ENCODE measurements at places on chromosomes 13 and 19.

DNA sequence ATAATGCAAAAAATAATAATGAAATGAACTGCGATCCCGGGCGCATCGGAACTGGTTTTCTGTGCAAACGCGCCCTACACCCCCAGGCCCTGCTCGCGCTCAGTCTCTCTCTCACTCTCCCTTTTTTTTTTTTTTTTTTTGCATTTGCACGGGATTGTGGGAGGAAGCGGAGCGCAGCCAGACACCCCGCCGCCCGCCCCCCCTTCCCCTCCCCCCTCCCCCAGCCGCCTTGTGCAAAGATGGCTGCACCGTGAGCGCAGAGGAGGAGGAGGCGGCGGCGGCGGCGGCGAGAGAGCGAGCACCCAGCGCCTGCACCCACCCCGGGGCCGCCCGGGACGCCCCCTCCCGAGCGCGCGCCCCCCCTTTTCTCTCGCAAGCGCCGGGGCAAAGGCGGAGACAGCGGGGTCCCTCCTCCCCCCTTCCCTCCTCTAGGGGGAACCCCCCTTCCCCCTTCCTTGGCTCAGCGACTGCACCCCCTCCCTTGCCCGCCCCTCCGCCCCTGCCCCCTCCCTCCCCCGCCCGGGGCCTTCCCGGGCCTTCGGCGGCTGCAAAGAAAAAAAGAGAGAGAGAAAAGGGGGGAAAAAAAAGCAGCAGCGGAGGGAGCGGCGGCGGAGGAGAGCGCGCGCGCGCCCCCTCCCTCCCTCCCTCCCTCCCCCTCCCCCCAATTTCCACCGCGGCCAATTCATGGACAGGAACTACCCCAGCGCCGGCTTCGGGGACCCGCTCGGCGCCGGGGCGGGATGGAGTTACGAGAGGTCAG is at the start of gene PRR12:
Gene PRR12 (plus strand): TSS at position 212 of the 760 bp plus-strand sequence. CDS start 473 bp downstream, at position 685.
- no peak for DNase-seq

- DNase-seq, result peak; percentile 53
Measured at GRCh38 chr19:5987077-5987818, 9.3 kb upstream of the RANBP3 start.

GRCh38 chr13:52130641-52131040 is 1.8 kb upstream of the NEK5 start:
- DNase-seq, result no peak

- DNase-seq, result no peak
Measured at GRCh38 chr13:30429721-30430694, 7.7 kb downstream of the UBE2L5 start.

DNA sequence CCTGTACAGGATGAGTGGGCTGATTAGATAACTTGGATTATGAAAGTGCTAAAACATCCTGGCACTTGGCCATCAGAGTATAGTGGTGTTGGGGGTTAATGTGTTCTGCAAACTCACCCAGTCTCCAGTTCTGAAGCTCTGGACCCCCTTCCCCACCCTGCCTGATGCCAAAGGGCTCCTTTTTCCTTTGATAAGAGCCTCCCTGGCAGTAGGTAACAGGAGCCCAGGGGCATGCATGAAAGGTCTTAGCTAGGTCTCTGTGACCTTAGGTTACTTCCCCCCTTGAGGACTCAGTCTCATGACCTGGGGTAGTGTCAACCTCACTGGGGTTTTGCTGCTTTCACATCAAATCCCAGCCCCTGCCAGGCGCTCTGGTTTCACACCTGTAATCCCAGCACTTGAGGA is 2.5 kb downstream of the RPS28 start:
- DNase-seq, result no peak

DNA sequence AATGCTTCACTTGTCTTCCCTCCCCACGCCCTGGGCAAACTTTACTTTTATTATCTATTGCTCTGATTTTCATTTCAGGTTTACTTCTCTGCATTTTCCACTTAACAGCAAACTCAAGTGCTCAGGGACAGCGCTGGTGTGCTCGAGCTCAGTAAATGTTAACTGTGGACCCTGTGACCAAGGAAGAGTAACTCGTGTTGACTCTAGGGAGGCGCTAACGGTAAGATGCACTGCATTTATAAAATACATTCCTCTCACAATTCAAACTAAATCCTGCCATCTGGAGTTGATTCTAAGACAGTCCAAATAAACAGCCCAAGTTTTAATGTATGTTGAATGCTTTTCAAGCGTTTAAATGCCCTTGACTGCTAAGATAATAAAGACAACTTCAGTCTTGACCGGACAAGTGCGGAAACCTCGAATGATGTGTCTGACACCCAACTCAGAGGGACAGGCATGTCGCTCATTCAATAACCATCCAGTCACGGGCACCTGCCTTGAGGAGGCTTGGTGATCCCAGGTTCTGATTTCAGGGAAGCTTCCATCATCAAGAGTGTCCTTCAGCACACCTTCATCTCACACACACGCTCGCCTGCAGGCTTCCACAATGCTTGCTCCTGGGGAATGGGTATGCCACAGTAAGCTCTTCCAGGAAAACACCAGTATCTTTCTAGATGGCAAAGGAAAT is 93.2 kb downstream of the STK24 start:
- no peak for DNase-seq

- no peak for DNase-seq
Measured at GRCh38 chr13:23516190-23516589, 54.0 kb upstream of the TNFRSF19 start.

GRCh38 chr19:32537580-32537979 is 43.4 kb upstream of the PDCD5 start:
- DNase-seq, result no peak

GRCh38 chr19:49775742-49776370 is 9.1 kb downstream of the AP2A1 start:
- DNase-seq, result no peak

DNA sequence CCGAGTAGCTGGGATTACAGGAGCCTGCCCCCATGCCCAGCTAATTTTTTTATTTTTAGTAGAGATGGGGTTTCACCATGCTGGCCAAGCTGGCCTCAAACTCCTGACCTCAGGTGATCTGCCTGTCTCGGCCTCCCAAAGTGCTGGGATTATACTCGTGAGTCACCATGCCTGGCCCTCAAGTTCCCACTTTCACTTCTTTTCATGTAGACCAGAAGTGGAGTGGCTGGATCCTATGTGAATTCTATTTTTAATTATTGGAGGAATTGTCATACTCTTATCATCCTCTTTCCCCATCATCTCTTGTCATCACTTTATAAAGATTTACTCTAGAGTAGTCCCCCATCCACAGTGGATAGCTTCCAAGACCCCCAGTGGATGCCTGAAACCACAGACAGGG is 12.8 kb upstream of the SIGLEC10 start:
- no peak for DNase-seq

GRCh38 chr13:69092615-69093322 is 1014.9 kb upstream of the ATXN8OS start:
- no peak for DNase-seq

DNA sequence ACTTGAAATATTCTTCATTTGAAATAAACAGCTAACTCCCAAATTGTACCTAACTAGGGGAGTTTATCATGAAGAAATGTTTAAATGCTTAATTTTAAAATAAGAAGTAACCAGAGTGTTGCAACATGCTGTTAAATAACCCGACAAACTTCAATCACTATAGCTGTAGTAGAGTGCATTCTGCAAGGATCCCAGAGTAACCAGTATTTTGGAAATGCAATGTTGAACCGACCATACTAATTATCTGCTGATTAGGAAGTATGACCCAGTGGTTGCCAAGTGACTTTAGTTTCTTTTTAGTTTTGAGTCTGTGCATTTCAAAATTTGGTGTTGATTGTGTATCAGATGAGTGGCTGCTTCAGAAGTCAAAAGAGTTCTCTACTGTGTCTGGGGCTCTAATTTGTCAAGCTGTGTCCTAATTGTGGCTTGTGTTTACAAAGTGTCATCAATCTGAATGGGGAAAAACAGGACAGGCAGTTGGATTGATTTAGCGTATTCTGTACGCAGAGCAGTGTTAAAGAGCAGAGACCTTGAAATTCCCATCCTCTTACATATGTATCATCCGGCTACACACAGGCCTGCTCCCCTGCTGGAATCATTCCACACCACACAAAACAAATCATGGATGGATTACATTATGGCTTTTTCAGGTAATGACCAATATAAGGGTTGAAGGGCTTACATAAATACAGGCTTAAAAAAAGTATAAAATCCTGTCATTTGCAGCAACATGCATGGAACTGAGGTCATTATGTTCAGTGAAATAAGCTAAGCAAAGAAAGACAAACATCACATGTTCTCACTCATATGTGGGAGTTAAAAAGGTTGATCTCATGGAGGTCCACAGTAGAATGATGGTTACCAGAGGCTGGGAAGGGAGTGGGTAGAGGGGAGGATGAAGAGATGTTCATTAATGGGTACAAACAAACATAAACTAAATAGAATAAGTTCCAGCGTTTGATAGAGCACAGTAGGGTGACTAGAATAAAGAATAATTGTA is 351.5 kb downstream of the KLF12 start:
- no peak for DNase-seq

DNA sequence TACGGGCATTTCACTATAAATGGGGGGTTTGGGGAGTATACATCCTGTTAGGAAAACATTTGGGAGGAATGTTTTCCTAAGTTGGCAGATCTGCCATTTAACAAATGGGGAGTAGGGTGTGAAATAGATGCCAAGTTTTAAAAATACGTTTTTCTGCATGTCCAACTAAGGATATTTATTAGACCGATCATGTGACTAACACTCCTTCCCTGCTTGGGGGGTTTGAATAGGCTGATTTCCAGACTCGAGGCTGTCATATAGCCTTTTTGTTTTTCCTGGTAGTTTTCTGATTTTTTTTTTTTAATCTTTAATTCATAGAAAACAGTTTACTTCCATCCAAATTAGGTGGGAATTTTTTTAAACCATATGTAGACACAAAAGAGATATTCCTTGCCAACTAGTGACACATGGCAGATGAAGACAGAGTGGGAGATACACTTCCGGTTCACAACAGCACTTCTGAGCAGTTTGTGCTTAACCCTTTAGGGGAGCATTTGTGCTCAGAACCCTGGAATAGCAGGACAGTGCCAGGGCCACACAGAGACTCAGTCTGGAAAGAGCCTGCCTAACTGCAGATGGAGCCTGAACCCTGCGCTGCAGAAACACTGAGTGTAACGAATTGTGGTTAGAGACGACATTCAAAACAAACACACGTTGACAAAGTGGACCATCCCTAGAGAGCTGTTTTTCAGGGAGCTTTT is 5.6 kb upstream of the GATAD2A start:
- DNase-seq, result no peak

DNA sequence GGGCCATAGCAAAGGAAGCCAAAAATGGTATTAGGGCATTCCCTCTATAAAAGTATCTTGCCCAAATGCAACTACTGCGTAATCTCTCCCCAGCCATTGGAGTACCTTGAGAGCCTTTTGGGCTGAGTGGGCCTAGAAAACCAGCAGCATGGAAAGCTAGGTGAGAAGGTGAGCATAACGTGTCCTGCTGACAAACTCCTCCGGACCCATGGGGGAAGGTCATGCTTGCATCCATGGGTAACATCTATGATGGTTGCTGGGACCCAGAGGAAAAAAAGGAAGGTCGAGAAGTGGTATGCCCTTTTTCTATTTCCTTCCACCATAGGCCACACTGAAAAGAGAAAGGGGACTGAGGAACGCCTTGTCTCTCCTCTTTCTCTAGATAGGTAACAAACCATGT is 57.4 kb downstream of the ZNF728 start:
- no peak for DNase-seq

GRCh38 chr19:591099-591958 is 1.6 kb downstream of the HCN2 start:
- DNase-seq, result no peak

- no peak for DNase-seq
Measured at GRCh38 chr19:18713550-18714117, 30.2 kb downstream of the CRTC1 start.

GRCh38 chr13:105805892-105806627 is 729.4 kb downstream of the EFNB2 start:
- DNase-seq, result no peak

DNA sequence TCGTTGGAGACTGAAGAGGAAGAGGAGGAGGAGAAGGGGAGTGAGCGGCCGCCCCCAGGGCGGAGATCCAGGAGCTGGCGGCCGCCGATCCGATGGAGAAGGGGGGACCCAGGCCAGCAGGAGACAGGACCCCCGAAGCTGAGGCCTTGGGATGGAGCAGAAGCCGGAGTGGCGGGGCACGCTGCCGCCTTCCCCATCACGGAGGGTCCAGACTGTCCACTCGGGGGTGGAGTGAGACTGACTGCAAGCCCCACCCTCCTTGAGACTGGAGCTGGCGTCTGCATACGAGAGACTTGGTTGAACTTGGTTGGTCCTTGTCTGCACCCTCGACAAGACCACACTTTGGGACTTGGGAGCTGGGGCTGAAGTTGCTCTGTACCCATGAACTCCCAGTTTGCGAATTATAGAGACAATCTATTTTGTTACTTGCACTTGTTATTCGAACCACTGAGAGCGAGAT is 1.8 kb downstream of the GADD45B start:
- no peak for DNase-seq

DNA sequence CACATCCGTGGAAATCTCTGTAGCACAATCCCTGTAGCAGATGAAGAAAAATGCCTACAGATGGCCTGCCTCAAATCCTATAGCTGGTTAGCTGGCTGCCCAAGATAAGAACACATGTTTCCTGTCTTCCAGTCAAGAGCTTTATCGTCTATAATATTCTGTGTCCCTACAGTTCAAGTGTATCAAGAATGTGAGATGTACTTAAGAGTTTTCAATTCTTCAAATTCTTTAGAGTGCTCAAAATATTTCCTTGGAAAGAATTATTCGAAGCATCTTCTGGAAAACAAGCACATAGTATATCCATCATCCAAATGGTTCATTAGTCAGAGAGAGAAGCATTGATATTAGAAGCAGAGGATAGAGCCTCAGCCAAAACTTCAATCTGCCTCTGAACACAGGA is 239.8 kb downstream of the COG6 start:
- DNase-seq, result no peak

- DNase-seq, result no peak
Measured at GRCh38 chr13:55937180-55937579, 1203.5 kb upstream of the PRR20A start.

GRCh38 chr13:27562457-27562856 is 57.9 kb downstream of the LNX2 start:
- DNase-seq, result no peak

- DNase-seq, result no peak
Measured at GRCh38 chr13:113759525-113760137, 605 bp downstream of the TMEM255B start.

GRCh38 chr19:22595918-22596341 is 38.2 kb upstream of the ZNF492 start:
- DNase-seq, result no peak

- DNase-seq, result no peak
Measured at GRCh38 chr13:43915451-43915850, 35.7 kb downstream of the LACC1 start.

GRCh38 chr13:77503398-77503797 is 32.1 kb upstream of the SCEL start:
- DNase-seq, result no peak
